ENCODE measurements at places on chromosomes 5 and 9. TPM values are rescaled to one million over a fixed set of nuclear protein-coding genes. Genes with fewer than 3 reads are reported as not detected.

DNA sequence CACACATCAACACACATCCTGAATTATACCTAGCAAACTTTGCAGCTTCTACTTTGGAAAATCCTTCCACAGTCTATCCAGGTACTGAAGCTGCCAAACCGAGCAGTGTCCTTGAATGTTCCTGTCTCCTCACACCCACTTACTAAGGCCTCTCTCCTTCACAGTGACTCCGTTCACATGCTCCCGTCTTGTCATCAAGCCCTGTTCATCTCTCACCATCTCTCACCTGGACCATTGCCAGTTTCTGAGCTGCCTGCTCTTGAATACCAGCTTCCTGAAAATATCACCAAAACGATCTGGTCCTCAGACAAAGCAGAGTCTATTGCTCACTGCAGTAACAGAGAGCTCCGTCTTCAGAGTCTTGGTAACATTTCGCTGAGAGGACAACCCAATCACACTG lies 57.4 kb downstream of the GCNT1 start:
- no peak for DNase-seq

PCA3 gene
- total RNA-seq = 0.05 TPM

INSYN2B gene
- total RNA-seq = 1.5 TPM

CDH12 gene
- not detected for total RNA-seq

GRCh38 chr9:134618833-134619447 lies 22.7 kb upstream of the COL5A1 start:
- no peak for DNase-seq

GRCh38 chr5:116971131-116971530 lies 396.5 kb upstream of the SEMA6A start:
- DNase-seq = no peak

- DNase-seq = no peak
Observed at GRCh38 chr5:135826994-135827671, 7.3 kb upstream of the SLC25A48 start.

SPATA31D4 gene
- total RNA-seq = not detected

DNA sequence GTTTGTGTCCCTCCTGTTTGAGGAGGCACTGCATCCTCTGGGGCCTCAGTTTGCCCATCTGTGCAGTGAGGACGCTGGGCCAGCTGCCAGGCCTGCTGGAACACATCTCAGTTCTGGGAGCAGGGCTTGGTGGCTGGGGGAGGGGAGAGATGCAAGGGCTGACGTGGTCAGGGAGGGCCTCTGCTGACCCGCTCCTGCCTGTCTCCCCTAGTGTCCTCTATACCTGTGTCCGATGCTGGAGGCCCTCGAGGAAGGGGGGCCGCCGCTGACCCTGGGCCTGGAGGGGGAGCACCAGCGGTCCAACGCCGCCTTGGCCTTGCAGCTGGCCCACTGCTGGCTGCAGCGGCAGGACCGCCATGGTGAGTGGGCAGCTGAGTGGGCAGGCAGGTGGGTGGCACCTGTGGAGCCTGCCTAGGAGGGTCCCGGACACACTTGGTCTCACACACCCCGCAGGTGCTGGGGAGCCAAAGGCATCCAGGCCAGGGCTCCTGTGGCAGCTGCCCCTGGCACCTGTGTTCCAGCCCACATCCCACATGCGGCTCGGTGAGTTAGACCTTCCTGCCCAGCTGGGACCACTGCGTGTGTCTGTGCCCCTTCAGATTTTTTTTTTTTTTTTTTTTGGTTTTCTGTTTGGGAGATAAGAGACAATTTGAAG lies 5.8 kb downstream of the FPGS start:
- no peak for DNase-seq

- no peak for DNase-seq
Observed at GRCh38 chr9:37730839-37731238, 22.8 kb upstream of the TRMT10B start.

SLC46A2 gene
- total RNA-seq = not detected

- peak; percentile 59 for DNase-seq
Observed at GRCh38 chr9:104682642-104683041, 11.7 kb upstream of the OR13D1 start.

SPINK13 gene
- total RNA-seq = 1.8 TPM

DDX41 gene
- total RNA-seq = 74.0 TPM

GARNL3 gene
- 9.0 TPM for total RNA-seq

- DNase-seq = peak; percentile 31
Observed at GRCh38 chr5:157473383-157474320, 13.6 kb downstream of the NIPAL4 start.

DNA sequence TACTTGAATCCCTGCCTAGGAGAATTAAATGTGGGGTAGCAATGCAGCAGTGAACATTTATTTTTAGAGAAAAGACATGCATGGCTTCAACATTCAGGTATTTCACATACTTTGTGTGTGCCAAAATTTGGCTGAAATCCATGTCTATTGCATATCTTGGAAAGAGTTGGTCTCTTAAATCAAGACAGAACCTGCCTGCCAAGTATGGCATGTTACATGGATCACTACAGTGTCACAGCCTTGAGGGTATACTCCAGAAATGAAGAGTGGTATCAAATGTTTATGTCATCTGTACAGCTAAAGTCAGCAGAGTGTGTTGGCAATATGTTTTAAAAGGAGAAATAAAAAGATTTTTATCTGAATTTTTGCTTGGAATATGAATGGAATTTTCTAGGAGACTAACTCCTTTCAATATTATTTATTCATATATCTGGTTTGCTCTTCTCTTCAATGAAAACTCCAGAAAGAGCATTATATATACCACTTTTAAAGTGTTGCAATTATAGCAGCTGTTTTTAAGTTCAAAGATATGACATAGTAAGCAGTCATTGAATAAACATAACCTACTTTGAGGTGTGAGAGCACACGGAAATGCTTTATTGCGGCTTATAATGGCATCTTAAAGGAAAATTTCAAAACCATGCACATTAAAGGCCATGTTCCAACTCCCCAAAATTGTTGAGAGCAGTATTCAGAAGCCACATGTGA lies 95.4 kb upstream of the MINAR2 start:
- peak; percentile 7 for DNase-seq

GRCh38 chr5:147968855-147969254 lies 62.5 kb upstream of the C5orf46 start:
- DNase-seq = no peak

- peak; percentile 73 for DNase-seq
Observed at GRCh38 chr9:134455934-134456755, 129.9 kb downstream of the RXRA start.

- DNase-seq = no peak
Observed at GRCh38 chr5:98217138-98217537, 556.3 kb upstream of the RGMB start.

GRCh38 chr5:122584411-122585300 lies 190.2 kb upstream of the SNX2 start:
- DNase-seq = no peak

GRCh38 chr5:40842351-40842750 lies 1.2 kb downstream of the CARD6 start:
- DNase-seq = peak; percentile 19

DNA sequence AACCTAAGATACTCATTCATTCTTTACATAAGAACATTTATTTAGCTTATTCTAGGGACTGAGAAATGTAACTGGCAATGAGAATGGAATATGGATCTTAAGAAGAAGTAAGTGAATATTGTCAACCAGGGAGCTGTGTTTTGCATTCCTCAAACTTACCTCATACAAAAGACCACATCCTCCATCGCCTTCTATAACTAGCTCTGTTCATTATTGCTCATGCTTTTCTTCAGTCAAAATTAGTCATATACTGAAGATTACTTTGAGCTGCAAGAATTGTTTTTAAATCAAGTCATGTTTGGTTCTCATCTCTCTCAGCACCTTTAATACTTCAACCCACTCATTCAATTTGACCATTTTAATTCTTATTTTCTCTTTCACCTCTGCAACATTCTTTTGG lies 140.3 kb upstream of the RASA1 start:
- DNase-seq = peak; percentile 60

DNA sequence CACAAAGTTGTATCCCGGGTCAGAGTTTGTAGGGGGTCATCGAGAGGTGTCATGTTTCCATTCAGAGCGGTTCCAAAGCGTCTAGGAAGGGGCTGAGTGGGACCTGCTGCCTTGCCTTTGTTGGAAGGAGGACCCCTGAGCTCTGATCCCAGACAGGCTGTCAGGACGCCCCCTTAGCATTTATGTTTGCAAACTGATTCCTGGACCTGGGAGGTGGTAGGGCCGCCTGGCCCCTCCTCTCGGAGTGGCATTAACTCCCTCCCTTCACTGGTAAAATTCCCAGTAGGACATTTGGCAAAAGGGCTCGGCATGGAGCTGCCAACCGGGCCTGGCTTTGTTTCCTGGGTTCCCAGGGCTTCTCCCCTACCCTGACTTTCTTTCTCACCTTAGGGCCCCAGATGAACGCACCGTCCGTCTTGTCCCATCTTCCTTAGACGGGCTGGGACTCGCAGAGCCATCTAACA lies 2.5 kb downstream of the JADE2 start:
- no peak for DNase-seq
